CD4-positive, alpha-beta T cell treated with Interleukin-2 at 100 ng/mL for 4 hours (primary cell): ENCODE measurements at places on chromosomes 5 and 9.

DNA sequence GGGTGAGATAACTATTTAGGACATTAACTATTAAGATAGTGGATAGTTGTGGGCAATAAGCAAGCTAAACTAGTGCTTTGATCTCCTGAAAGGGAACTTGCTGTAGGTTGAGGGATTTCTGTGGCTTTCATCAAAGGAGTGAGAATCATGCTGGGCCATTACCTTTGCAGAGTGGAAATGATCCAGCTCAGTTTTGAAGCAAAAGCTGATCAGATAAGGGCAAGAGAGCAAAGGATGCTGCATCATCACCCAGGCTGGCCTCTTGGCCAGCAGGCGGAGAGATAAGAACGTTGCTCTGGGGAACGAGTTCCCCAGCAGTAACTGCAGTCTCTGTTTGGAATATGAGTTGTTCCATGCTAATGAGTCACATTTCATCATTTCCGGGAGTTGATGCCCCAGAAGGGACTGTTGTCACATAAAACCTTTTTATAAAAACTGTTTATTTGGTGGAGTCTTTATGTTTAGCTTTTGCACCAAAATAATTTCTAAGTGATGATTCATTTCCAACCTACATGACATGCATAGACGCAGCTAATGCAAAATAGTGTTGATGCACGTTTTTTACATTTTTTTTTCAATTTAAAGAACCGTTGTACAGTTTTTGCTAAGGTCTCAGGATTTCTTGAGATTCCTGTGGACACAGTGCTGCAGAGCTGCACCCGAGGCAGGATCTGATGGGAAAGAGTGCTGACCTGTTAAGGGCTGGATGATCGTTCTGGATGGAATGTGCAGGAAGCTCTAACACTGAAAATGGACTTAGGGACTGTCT is 99.3 kb downstream of the ACTBL2 start:
- DNase-seq: peak; percentile 34

- DNase-seq: no peak
These were observed 42.0 kb downstream of the ERMP1 start for GRCh38 chr9:5790923-5791322.

DNA sequence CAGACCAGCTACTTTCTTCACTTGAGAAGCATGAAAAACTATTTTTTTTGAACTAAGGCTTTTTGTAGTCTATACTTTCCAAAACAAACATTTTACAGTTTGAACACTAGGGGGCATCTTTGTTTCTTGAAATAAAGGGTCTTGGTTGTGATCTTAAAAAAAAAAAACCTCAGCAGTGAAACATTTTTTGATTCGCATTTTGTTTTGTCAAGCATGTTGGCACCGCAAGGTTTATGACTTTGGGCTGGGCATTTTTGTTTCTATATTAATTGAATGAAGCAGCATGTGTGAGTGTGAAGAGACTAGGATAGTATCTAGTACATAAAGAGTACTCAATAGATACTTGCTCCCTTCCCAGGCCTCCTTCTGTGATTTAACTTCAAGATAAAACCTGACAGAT is 31.6 kb upstream of the ACOT12 start:
- peak; percentile 58 for DNase-seq

- DNase-seq: no peak
These were observed 19.4 kb downstream of the TARS1 start for GRCh38 chr5:33460210-33460609.

DNA sequence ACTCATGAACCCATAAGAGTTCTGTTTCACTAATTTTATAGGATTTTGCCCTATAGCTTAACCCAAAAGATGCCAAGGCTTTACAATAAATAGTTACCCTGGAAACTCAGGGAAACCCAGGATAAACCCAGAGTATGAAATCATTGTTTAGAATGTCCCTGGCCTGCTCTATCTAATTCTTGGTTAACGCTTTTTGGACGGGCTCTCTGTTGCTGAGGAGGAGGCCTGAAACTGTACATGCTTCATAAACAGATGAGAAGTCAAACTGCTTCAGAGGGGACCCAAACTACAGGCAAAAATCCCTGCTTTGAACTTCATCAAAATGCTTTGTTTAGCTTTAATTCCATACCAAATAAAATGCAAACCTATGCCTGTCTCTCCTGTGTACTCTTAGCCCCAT is 291.9 kb downstream of the SH3GL2 start:
- no peak for DNase-seq

- no peak for DNase-seq
These were observed 1.2 kb downstream of the ANKRD33B start for GRCh38 chr5:10564838-10565784.
